ENCODE measurements at places on chromosomes 13 and 19.
A peak's percentile ranks its signal among the peaks of the same experiment; 100 is the strongest.

DNA sequence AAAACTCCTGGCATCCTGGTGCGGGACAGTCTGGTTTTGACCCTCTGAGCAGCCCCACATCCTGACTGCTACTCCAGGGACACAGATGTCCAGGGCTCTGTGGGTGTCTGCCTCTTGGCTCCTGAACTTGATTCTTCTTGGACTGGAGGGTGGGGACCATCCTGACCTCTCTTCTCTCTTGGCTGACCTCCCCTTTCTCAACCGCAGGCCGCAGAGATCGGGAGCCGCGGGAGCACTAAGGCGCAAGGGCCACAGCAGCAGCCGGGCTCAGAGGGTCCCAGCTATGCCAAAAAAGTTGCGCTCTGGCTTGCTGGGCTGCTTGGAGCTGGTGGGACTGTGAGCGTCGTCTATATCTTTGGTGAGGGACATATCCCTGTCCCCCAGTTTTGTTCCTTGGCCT, 1.0 kb downstream of the TIMM50 start:
- no peak for DNase-seq

DNA sequence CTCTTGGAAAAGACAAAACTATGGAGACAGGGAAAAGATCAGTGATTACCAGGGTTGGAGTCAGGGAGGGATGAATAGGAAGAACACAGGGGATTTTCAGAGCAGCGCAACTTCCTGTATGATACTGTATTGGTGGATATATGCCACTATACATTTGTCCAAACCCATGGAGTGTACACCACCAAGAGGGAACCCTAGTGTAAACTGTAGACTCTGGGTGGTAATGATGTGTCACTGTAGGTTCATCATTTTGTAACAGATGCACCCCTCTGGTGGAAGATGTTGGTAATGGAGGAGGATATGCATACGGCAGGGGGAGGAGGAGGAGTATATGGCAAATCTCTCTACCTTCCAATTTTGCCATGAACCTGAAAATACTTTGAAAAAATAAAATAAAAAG, 68.1 kb downstream of the UFM1 start:
- DNase-seq = no peak

GRCh38 chr19:33953023-33953422, 156.4 kb downstream of the KCTD15 start:
- DNase-seq = no peak

DNA sequence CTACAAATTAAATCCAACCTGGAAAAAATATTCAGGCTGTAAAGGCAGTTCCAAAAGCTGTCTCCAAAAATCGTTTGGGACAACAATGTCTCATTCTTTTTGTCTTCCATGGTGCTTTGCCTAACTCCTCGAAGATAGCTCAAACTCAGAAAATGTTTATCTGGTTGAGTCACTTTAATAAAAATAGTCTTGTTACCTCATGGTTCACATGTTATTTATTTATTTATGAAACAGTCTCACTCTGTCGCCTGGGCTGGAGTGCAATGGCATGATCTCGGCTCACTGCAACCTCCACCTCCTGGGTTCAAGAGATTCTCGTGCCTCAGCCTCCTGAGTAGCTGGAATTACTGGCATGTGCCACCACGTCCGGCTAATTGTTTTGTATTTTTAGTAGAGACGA, 4.9 kb upstream of the BRD4 start:
- DNase-seq = no peak

DNA sequence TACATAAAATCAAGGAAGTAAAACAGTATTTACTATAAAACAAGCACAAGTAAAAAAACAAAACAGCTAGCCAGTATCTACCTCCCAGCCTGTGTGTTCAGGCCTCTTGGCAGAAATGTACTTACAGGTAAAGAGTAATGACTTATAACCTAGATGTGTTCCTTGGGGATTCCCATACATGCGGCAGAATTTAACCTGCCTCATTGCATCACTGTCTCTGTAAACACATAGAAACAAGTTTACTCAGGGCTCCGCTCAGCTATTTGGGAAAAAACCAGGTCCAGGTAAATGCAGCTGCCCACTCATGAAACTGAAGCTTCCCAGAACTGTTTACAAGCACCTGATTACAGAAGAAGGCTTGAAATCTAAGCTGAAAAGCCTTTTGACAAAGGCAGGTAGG, 50.7 kb upstream of the SERP2 start:
- no peak for DNase-seq

GRCh38 chr19:30360376-30361106, 11.6 kb upstream of the ZNF536 start:
- no peak for DNase-seq

DNA sequence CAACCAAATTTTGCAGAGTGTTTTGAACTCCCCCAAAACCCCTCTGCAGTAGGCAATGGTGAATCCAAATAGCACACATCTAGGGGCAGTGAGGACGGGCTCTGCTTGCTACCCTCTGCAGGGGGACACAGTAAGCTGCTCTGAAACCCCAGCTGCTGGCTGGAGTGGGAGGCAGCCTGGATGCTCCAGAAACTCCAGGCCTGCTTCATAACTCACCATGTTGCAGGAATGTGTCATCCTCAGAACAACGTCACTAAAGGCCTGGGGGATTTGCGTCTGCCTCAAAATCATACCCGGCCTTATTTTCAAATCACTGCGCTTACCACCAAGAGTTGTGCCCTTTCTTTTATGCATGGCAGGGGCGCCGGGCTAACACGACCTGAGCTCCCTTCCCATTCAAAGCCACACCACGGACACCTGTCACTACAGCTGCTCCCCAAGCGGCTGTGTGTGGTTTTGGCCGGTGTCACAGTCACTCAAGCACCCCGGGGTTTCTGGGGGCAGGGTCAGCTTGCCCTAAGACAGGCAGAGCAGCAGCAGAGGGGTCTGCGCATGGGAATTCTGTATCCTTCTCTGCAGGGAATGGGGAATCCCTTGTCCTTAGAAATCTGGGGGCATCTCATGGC, 93.9 kb downstream of the TSHZ3 start:
- no peak for DNase-seq

DNA sequence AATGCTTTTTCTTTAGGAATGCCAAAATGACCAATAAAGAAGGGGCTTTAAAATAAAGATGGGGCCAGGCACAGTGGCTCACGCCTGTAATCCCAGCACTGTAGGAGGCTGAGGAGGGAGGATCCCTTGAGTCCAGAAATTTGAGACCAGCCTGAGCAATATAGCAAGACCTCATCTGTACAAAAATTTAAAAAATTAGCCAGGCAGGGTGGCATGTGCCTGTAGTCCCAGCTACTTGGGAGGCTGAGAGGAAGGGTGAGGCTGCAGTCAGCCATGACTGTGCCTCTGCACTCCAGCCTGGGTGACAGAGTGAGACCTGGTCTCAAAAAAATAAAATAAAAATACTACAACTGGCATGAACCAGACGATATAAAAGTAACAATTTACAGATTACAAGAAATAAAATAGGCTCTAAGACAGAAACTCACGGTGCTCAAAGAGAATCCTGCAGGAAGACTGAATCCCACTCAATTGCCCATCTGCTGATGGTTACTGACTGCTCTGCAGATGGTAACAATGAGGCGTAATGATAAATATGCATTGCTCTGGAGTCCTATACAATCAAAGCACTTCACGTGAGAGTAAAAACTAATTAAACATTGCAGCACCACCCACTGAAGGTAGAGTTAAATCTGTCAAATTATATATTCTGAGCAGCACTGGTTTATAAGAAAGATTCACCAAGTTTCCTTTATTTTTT, 93.2 kb downstream of the LHFPL6 start:
- no peak for DNase-seq

GRCh38 chr13:78594456-78594975, 8.8 kb downstream of the POU4F1 start:
- DNase-seq = no peak

- peak; percentile 98 for DNase-seq
Observed at GRCh38 chr19:50203281-50204080, at the start of gene MYH14. MYH14 (plus strand) TSS chr19:50203622; CDS start chr19:50210366, 6,744 bp downstream.

GRCh38 chr13:42760951-42761350, 20.4 kb upstream of the FAM216B start:
- no peak for DNase-seq

GRCh38 chr13:86856991-86857390, 814.2 kb upstream of the SLITRK5 start:
- no peak for DNase-seq

DNA sequence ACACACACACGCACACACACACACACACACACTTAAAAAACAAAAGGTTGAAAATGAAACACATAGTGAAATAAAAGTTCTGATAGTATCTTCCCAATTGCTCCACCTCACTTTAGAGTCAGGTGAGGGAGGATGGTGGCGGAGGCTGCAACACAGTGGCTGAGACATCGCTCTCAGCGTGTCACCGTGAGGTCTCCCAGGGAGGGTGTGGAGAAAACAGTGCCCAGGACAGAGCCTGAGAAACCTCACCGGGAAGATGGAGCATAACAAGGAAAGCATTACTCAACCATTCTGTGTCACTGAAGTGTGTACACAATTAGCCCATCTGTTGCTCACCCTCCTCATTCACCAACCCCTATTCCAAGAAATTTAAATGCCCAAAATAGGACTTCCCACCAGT, 111.4 kb upstream of the USP29 start:
- DNase-seq = no peak

- no peak for DNase-seq
Observed at GRCh38 chr19:14182476-14182875, 23.5 kb downstream of the ADGRL1 start.

- no peak for DNase-seq
Observed at GRCh38 chr19:49823472-49823871, 5.4 kb downstream of the MED25 start.

GRCh38 chr19:48513289-48514122, 1.9 kb upstream of the LMTK3 start:
- peak; percentile 69 for DNase-seq

DNA sequence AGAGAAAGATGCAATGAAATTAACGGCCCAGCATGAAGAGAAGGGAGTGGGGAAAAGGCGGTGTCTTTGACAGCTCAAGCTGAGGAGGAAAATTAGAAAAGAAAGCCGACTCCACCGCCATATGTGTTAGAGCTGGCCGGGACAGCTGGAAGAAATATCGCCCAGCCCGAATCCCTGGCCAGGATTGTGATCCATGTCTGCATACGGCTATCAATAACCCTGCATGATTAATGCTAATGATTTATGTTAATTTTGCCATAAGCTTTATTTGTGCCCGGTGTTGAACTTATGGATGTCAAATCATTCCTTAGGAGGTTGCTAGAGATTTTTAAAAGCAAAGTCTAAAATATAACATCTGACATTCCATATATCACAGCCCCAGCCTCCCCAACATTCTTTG, 263.4 kb upstream of the ZNF507 start:
- no peak for DNase-seq

GRCh38 chr19:8085598-8086408, 33.2 kb downstream of the CCL25 start:
- no peak for DNase-seq

DNA sequence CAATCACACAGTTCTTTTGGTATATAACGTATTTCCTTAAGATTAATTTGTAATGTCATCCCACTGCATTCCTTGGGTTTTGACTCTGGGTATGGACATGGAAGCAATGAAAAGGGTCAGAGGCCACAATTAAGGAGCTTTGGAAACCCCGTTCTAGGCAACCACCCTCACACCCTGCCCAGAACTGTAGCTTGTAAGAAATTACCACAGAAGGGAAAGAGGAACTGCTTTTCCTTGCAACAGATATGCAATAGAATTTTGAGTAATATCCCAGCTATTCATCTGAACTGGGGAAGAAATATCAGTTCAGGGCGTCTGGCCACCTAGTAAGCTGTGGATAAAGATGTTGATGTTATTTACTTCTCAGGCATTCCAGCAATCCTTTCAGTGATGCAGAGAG, 985 bp upstream of the CLC start:
- no peak for DNase-seq

DNA sequence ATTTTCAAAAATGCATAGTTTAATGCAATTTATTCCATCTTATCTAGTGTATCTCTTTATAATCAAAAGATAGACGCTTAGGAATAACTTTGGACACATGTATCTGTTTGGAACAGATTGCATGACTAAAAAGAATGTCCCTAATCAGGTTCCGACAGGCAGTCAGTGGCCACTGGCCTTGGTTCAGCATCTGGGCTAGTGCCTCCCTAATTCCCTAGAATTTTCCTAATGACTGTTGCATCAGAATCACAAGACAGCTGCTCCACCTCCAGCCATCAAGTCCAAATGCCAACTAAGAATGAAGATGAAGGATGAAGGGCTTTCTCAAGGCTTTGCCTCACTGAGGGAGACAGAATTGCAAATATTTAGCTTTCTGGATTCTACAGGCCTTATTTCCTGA, 173.8 kb downstream of the EFNB2 start:
- no peak for DNase-seq

DNA sequence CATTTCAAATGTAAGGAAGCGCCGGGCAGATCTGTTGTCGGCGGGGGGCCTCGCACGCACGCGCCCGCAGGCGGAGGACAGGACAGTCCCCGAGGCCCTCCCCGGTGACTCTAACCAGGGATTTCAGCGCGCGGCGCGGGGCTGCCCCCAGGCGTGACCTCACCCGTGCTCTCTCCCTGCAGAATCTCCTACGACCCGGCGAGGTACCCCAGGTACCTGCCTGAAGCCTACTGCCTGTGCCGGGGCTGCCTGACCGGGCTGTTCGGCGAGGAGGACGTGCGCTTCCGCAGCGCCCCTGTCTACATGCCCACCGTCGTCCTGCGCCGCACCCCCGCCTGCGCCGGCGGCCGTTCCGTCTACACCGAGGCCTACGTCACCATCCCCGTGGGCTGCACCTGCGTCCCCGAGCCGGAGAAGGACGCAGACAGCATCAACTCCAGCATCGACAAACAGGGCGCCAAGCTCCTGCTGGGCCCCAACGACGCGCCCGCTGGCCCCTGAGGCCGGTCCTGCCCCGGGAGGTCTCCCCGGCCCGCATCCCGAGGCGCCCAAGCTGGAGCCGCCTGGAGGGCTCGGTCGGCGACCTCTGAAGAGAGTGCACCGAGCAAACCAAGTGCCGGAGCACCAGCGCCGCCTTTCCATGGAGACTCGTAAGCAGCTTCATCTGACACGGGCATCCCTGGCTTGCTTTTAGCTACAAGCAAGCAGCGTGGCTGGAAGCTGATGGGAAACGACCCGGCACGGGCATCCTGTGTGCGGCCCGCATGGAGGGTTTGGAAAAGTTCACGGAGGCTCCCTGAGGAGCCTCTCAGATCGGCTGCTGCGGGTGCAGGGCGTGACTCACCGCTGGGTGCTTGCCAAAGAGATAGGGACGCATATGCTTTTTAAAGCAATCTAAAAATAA, 18.2 kb downstream of the IL17D start:
- DNase-seq = peak; percentile 50

- peak; percentile 30 for DNase-seq
Observed at GRCh38 chr19:13797870-13798269, 2.6 kb downstream of the ZSWIM4 start.

- no peak for DNase-seq
Observed at GRCh38 chr13:26465514-26465913, 92.0 kb upstream of the WASF3 start.

DNA sequence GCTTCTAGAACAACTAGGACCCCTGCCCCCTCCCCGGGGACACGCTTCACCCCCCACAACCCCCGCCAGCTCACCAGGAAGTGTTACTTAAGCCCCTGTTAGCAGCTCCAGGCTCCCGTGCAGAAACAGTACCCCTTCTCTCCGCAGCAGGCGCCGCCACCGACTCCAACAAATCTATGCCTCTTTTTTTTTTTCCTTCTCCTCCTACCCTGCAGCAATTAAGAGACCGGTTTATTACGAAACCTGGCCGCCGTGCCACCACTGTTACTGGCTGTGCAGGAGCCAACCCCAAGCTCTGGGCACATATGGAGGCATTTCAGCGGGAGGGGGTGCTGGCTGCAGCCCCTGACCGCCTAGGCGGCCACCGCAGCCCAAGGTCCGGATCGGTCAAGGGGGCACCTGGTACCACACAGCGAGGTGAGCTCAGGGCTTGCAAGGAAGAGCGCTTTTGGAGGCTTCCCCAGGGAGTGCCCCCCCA, 2.4 kb downstream of the GADD45B start:
- peak; percentile 77 for DNase-seq

GRCh38 chr13:59744747-59745391, 418.9 kb downstream of the DIAPH3 start:
- no peak for DNase-seq
